ENCODE measurements at places on chromosomes 3 and 15.

DNA sequence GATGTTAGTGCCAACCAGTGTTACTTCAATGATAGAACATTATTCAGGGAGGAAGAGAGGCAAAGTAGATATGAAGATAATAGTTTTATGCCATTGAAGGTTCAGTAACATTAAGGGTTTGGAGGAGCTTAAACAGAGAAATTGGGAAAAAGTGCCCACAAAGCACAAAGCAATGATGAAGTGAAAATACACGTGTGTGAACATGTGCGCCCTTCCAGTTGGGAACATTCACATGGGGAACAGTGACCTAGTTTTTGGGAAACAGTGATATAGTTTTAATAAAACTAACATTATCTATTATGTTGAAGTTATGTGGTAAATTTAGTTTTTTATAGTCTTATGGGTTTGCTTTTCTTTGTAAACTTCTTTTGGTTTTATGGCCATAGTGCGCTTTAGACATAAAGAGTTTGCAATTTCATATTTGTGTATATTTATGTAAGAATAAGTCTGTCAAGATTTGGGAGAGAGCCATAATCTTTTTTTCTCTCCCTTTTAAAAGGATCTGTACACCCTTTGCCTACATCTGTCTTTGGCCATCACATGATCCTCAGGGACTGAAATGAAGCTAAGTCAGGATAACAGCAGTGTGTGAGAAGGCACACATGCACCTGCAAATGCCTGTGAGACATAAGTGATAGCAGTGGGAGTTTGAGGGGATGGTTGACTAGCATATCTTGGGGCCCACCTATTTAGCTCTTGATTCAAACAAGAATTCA lies 450.3 kb upstream of the THRB start:
- DNase-seq = no peak

DNA sequence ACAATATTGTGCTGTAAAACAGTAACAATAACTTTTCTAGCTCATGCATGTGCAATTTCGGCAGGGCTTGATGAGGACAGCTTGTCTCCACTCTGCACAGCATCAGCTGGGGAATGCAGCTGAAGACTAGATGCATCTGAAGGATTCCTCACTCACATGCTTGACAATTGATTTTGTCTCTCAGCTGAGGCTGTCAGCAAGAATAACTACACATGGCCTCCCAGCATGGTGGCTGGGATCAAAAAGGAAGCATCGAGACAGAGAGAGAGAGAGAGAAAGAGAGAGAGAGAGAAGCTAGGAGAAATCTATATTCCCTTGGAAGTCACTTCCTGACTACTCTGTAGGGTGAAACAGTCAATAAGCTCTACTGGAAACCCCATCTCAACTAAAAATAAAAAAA lies 487.1 kb downstream of the PLOD2 start:
- DNase-seq = no peak

GRCh38 chr3:100127792-100128191 lies 13.5 kb upstream of the FILIP1L start:
- no peak for DNase-seq

- DNase-seq = no peak
These were observed 9.0 kb upstream of the SLCO2A1 start for GRCh38 chr3:134038716-134039115.

DNA sequence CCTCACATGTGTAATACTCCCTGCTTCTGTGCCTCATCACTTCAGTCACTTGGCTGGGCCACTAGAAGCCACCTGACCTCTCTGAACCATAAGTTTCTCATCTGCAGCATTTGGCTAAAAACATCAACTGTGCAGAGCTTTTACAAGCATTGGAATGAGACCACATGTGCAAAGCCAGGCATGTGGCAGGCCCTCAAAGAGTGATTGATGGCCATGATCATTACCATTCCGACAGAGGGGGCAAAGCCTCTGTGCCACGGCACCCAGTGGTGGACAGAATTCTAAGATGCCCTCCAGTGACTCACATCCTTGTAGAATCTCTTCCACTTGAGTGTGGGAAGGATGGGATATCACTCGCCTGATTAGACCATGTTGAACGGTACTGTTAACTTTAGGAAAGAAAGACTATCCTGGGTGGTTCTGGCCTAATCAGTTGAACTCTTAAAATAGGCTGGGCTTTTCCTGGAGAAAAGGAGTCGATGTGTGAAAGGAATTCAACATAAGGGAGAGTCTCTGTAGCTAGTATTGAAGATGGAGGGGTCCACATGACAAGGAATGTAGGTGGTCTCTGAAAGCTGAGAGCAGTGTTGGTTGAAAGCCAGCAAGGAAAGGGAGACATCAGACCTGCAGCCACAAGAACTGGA lies 13.5 kb downstream of the CDCP1 start:
- no peak for DNase-seq

- DNase-seq = no peak
These were observed 52.9 kb downstream of the ANP32A start for GRCh38 chr15:68767833-68768232.

DNA sequence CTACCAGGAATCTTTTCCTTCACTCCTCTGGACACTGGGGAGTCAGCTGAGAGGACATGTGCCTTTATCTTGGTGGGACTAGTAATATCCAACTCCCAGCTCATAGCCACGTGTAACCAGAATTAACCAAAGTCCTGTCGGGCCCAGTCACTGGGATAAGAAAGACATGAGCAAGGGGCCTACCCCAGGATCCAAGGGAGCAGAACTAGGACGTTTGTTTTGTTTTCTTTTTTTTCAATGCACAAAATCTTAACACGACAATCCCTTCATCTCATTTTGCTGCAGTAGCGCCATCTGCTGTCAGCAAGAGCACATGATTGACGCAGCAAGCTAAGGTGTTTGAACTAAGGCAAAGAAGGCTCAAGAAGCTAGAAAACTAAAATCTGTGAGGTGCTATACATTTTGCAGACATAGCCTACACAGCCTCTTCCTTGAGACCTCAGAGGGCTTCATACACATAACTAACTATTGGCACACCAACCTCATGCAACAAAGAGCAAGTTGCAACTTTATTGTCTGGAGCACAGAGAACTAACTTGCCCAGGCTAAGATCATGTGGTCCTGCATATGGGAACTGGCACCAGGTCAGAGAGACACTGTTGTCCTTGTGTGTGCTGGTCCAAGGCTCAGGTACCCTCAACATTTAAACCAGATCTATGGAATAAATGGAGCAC lies 43.6 kb downstream of the RLBP1 start:
- DNase-seq = peak; percentile 73

GRCh38 chr15:45689616-45690015 lies 54.8 kb downstream of the SQOR start:
- DNase-seq = no peak

- DNase-seq = no peak
These were observed 16.9 kb upstream of the PSMD6 start for GRCh38 chr3:64039981-64040733.

GRCh38 chr3:61182662-61183061 lies 68.6 kb downstream of the FHIT start:
- no peak for DNase-seq

- no peak for DNase-seq
These were observed 31.2 kb downstream of the SLC25A36 start for GRCh38 chr3:140972833-140973232.

- DNase-seq = no peak
These were observed 12.8 kb upstream of the MEX3B start for GRCh38 chr15:82058517-82059204.
